ENCODE measurements at places on chromosomes 1 and 21.

GRCh38 chr1:109598655-109599054, 20.8 kb downstream of the GNAT2 start:
- no peak for DNase-seq

DNA sequence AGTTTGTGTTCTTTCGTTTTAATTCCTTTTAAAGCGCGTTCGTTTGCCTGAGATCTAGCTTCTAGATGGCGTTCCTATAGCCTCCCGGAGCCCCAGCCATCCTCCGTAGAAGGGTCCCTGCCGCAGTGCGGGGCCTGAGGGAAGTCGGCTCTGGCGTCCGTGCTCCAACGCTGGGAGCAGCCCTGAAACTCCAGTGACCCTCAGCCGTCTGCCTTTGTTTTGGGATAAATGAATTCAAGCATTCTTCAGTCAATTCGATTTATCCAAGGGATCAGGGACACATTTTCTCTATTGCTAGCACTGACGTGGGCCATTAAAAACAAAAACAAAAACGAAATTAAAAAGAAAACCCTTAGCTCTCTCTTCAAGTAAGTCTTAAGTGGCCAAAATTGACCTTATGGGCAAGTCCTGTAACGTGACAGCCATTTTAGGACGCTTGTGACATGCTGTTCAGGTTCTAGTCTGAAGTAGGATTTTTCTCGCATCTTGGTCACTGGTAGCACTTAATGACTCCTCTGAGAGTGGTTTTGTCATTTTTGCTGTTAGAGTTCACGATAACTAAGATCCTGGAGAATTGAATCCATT, 742 bp upstream of the HSPA13 start:
- no peak for DNase-seq

DNA sequence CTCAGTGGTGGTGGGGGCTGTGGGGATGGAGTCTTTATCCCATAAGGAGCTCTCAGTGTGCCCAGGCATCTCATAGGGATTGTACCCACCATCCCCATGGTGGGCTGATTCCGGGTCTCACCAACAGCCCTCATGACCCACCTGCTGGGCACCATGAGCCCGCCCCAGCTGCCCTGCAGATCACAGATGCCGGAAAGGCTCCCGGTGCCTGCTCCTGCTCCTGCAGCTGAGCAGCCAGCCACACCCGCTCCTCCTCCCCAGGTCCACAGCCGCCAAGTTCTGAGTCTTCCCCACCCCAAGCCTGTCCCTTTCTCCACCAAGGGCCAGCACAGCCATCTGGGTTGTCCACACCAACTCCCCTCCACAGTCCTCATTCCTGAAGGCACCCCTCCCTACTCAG, 15.5 kb upstream of the TSPEAR start:
- no peak for DNase-seq

- no peak for DNase-seq
Measured at GRCh38 chr1:230321741-230322420, 104.3 kb downstream of the PGBD5 start.

- no peak for DNase-seq
Measured at GRCh38 chr1:70475023-70475422, 64.0 kb downstream of the CTH start.

DNA sequence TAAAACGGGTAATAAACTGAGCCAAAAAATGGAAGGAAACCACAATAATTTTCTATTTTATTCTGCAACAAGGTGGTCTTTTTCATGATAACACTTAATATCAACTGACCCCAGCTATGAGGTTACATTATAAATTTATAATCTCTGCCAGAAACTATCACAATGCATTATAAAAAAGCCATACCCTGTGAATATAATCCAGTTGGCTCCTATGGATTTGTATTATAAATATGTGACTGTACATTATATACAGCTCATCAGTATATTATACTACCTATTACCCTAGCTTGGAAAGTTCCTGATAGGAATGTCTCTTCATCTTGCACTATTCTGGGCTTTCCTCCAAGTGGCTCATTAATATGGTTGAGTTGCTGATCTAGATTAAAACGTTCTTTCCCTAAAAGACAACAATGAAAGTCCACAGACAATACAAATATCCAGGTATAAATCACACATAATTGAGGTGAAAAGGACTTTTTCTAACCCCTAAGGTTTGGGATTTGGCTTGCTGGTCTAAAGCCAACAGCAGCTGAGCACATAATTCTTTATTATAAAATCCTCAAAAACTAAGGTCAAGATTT, 487.7 kb downstream of the TTLL7 start:
- no peak for DNase-seq

DNA sequence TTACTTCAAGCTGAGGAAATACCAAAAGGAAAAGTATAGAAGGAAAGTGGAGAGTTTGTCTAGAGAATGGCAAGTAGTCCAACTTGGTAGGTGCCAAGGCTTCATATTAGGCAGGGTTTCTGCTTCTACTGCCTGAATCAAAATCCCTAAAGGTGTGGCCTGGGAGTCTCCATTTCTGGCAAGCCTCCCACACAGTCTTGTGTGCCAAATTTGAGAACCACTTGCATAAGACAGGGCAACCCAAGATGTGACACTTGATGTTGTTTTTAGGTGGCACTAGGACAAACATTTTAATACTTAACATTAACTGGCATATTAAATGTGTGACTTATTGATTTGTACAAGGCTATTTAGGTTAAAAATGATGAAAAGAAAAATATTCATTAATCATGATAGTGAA, 60.1 kb downstream of the ATG4C start:
- DNase-seq: no peak

GRCh38 chr1:35605071-35605866, 32.2 kb downstream of the TFAP2E start:
- no peak for DNase-seq

DNA sequence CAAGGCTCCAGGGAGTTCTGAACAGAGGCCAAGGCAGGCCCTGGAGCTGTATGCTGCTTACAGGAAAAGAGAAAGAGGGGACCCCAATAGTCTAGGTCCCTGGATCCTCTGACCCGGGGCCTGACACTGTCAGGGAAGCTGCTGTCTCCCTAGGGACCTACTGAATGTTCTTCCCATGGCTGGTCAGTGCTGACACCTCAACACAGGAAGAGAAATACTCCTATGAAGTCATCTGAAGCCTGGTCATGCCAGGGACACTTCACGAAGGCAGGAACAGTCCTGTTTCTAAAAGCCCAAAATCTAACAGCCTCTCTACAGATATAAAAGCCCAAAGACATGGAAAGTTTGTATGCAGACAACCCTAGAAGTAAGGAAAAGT, 1.7 kb upstream of the LAD1 start:
- no peak for DNase-seq

GRCh38 chr1:17802164-17802563, 47.0 kb downstream of the ACTL8 start:
- no peak for DNase-seq

GRCh38 chr1:45014321-45015028, 2.4 kb downstream of the UROD start:
- peak; percentile 67 for DNase-seq

DNA sequence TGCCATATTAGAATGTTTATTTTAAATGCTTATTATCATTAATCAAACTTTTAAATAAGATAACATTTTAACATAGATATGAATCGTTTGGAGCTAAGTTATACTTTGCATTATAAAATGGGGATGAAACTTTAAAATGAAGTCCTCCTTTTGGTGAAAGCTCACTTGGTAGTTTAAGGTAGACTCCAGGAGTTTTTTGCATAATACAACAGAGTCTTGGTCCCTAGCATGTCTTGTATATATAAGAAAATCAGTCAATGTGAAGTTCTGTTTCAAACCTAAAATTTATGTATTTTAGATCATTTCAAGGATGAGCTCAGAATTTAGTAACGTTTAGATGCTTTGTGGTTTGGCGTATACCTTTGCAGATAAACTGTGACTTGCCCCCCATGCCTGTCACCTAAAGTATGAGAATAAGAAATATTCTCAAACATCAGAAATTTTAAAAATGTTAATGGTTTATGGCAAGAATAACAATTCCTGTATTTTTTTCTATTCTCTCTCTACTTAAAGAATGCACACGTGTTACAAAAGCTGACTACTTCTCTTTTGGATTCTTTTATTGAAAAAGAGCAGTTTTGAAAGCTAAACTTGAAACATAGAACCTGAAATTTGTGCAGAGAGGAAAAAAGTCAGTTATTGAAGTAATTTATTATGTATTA, 3.8 kb downstream of the NFIA start:
- DNase-seq: no peak

- no peak for DNase-seq
Measured at GRCh38 chr1:228142155-228142691, 2.1 kb downstream of the GUK1 start.

- no peak for DNase-seq
Measured at GRCh38 chr1:43921022-43921421, 12.6 kb upstream of the ARTN start.

GRCh38 chr1:3018576-3018975, 2.7 kb upstream of the ACTRT2 start:
- DNase-seq: no peak

DNA sequence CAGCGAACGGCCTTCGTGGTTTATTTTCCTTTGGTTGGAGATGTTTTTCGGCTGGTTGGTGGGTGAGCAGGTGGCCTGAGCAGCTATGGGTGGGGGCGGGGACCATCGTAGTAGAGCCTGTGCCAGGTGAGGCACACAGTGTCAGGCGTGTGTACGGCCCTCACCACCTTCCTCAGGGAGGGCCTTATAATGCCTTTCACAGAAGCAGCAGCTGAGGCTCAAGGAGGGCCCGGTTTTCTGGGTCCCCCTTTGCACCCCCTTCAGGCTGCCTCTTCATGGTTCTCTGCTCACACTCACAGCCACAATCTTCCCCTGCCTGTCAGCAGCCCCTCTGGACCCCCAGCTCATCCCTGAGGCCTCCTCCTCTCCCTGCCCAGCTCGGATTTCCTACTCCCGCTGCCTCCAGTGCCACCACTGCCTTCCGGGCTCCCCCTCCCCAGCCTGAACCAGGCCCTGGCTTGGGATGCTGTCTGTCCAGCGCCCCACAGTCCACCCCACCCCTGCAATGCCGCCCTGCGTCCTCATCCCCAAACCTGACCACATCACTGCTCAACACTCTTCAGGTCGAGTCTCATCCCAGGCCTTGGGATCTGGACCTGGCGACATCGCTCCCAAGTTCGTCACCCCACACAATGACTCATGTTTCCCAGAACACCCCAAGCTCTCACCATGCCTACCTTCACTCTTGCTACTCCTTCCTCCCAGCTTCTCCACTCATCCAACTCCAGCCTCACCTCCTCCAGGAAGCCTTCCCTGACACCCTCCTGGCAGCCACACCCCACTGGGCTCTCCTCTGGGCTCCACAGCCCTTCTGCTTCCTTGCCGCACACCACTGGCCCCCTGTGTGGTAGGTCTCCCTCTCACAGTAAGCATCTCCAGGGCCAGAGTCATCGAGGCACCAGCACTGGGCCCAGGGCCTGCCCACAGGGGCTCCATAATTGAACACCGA, 53.9 kb downstream of the DMRTB1 start:
- no peak for DNase-seq

DNA sequence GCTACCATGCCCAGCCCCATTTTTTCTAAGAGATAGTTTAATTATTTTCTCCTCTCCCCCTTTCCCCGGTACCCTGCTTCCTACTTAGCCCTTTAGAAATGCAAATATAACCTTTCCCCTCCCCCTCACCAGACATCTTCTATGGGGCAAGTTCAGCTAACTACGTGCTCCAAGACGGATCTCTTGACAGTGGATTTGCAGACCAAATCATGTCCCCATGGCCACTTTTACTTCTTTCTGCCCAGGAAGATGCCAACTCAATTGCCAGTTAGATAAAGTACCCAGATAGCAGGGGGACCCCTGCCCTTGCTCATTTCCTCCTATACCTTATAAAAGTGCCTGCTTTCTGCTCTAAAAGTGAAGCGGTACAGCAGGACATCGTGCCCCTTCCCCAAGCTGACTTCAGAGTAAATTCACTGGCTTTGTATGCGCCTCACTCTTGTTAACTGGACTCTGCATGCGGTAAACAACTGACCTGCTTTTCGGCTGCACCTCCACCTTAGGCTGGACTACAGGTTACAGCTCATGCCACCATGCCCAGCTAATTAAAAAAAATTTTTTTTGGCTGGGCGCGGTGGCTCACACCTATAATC, 7.4 kb downstream of the DNAJC11 start:
- no peak for DNase-seq

GRCh38 chr1:236176337-236177336, 34.3 kb downstream of the GPR137B start:
- DNase-seq: no peak

DNA sequence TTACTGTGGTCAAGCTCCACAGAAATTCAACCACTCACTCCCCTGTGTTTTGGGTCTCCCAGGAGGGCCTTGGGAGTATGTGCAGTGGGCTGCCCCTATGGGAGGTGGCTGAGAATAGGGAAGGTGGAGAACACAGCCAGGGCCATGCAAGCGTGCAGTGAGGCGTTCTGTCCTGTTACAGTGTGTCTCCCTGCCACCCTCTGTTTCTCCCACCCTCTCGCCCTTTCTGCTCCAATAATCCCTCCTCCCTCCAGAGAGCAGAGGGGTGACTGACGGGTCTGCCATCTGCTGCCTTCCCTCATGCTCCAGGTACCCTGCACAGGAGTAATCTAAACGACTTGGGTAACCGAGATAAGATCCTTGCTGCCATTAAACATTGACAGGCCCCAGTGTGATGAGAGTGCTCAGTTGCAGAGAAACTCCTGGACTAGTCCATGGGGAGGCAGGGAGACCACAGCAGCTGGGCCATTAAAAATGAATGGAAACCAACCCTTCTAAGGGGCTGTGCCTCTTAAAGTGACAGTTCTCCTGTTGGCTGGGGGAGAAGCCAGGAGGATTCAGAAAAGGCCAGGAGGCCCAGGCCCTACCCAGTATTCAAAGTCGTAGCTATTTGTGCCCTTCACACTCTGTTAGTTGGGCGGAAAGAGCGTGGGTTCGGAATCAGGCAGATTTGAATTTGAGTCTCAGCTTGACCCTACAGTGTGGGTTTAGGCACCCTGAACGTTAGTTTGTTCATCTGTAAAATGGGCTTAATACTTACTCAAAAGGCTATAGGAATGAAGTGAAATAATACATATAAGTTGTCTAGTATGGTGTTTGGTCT, 22.4 kb upstream of the BTG2 start:
- no peak for DNase-seq

DNA sequence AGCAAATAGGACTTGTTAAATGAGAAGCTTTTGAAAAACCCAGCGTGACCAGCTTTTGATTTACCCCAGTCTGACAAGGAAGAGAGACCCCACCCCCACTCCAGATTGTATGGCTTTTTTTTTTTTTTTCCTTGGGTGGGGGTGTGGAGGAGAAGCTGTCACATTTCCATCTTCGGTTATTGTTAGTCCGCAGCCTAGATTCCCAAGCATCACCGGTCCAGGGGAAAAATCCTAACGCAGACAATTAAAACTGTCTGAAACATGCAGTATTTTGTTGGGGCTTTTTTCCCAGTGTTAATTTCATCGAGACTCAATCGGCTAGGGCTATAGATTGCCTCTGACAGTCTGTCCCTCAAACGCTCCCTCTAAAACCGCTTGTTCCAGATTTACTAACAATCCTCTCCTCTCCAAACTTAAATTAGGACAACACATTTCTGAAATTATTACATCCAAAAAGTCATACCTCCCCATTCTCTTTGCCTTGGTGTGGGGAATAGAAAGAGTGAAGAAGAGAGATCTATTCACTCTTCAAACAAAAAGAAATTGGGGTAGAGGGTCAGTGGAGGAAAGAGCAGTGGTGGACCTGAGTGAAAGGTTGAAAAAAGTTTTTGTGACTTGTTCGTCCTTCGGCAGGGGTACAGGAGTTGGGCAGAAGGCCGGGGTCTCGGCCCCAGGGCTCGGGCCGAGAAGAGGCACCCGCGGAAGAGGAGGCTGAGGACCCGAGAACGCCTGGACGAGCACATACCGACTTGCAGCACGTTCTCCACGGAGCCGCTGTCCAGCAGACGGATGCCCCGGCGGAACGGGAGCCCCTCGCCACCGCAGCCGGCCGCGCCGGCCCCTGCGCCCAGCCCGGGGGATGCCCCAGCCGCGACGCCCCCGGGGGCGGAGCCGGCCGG, 1.1 kb downstream of the ZSWIM5 start:
- DNase-seq: no peak
